Left ventricle myocardium inferior (tissue), 1 donor: ENCODE measurements at places on chromosomes 6 and 20.

DNA sequence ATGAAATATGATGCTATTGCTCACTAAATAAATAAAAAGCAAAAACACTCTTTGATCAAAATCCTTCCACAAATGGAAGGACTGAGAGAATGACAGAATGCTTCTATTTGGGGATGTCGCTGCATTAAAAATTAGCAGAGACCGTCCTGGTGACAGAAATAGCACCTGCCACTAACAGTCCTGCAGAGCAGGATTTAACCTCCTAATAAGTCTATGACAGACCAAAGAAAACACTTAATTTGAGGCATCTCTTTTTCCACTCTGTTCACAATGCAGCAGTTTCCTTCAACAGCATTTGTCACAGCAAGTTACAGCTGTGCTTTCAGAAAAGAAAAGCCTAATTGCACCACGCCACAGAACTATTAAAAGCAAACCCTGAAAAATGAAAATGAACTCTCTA, 140.6 kb upstream of the BEND6 start:
- DNase-seq, result no peak

DNA sequence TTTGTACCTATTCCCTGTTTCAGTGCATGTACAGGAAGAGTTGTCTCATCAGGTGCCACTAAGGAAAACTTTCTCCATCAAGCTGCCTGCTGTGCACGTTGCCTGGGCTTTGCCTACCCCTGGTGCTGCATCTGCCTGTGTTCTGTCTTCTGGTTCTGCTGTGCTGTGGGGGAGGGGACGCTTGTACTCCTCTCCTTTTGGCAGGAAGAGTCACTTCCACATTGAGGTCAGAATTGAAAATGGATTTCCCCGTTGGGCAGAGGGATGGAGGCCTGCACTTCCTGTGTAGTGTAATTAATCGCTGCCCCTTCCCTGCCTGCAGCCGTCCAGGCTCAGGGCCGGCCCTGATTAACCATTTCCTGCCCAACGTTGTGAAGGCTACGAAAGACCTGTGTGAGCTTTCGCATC, 153.3 kb downstream of the SCML4 start:
- peak; percentile 64 for DNase-seq

DNA sequence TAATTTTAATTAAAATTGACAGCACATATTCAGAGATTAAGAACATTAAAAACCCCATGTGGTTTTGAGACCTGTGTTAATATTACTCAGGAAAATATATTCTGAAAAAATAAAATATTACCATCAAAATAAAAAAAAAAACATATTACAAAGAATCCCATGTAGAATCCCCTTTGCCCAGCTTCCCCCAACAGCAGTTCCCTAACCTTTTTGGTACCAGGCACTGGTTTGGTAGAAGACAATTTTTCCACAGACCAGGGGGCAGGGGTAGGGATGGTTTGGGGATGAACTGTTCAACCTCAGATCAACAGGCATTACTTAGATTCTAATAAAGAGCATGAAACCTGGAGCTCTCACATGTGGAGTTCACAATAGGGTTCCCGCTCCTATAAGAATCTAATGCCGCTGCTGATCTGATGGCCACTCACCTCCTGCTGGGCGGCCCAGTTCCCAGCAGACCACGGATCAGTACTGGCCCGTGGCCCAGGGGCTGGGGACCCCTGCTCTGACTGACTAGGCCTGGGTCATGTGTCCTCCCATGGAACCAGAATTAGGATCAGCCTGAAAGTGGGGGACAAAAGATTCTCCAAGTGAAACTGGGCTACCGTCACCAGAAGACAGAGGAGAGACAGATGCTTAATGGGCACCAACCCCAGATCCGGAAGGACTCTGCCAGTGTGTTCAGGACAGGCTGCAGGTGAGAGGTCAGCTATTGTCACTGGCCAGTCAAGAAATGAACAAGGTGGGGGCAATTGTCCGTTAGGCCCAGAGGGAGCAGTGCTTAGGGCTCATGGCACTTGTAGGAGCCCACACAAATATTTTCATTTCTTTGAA, 235.5 kb downstream of the PREX1 start:
- no peak for DNase-seq

GRCh38 chr6:72620871-72621290, 983 bp upstream of the KCNQ5 start:
- DNase-seq, result no peak

- DNase-seq, result no peak
Observed at GRCh38 chr20:50360218-50360672, 149.9 kb upstream of the PTPN1 start.

GRCh38 chr20:62742979-62743776, 34.5 kb downstream of the NTSR1 start:
- peak; percentile 5 for DNase-seq

GRCh38 chr6:44167567-44167966, 8.9 kb downstream of the CAPN11 start:
- no peak for DNase-seq

DNA sequence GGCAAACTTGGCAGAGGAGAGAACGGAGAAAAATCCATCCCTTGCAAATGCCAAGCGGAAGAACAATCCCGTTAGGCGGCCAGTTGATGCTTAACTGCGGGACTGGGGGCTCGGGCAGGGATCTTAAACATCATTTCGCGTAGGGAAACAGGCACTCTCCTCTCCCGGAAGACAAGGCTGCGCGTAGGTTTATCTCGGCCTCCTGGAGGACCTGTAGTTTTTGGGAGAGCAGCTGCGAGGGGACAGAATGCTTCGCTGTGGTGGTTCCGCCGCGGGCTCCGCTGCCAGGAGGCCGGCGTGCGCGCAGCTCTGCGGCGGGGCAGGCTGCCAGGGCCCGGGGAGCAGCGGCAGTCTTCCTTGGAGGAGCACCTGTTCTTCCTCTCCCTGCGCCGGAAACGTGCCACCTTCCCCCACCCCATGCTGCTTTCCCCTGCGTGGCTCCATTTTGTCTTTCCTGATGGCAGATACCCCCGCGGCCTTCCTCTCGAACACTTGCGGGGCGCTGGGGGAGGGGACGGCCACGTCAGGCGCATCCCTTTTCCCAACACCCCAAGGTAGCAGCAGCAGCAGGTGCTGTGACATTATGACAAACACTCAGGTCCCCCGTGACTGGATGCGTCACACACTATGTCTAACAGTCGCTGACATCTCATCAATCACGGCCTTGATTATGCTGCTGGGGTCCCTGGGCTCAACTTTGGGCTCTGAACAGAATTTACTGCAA, 230.7 kb upstream of the BTBD3 start:
- peak; percentile 33 for DNase-seq

GRCh38 chr20:45410887-45411286, 2.8 kb downstream of the DBNDD2 start:
- no peak for DNase-seq

- no peak for DNase-seq
Observed at GRCh38 chr20:32036716-32037485, 15.1 kb upstream of the HCK start.

DNA sequence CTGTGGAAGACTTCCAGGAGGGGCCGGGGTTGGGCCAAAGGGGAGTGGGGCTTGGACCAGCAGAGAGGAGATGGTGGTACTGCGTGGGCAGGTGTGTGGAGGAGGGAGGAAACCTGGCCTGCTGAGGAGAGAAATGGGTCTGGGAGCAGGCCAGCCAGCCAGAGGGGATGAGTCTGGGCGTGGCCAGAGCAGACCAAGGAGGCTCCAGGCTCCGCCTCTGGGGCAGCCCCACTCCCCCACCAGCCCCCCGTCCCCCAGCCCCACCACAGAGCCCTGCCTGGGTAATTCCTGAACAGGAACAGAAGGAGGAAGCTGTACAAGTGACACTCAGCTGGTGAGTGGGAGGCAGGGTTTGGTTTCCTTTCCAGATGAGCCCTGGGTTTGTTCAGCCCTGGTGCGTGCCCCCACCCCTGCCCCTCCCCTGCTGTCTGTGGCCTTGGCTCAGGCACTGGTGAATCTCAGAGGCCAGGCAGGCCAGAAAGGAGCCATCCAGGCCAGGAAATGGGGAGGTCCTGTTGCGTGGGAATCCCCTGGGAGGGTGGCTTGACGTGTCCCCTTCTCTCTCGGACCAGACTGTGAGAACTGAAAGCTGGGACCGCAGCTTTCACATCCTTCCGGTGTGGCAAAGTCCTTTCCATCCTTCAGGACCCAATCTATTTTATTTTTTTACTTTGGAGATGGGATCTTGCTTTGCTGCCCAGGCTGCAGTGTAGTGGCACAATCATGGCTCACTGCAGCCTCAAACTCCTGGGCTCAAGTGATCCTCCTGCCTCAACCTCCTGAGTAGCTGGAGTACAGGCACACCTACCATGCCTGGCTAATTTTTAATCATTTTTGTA, 9.4 kb upstream of the SRC start:
- peak; percentile 70 for DNase-seq

DNA sequence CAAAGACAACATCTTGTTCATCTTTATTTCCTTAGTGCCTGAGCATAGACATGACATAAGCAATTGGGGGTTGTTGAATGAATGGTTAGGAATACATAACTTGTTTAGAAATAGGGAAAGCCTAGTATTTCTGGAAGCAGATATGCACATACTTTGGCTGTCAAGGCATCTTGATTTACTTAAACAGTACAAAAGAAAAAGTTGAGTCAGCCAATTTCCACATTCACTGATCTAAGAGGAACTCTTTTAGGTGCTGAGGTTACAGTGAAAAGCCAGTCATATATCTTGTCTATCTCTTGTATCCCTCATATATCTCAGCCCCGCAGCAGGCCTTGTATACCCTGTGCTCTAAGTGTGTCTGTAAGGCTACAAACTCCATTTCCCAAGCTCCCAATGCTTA, 11.6 kb downstream of the ZKSCAN4 start:
- no peak for DNase-seq

DNA sequence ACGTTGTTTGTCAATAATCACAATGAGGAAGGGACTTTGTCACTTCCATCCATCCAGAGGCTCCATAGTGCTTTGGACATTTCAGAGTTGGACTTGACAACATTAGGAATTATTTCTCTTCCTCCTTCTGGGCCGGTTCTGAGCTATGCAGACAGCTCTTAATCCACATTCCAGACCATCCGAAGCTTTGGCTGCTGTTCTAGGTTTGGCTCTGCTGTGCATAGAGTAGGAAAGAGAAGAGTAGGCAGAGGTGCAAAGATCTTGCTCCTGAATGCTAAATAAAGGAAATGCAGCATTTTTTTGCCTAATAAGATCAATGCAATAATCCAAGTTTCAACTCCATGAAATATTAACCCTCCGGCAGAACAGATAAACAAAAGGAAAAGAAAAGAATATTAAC, 251.8 kb upstream of the PRND start:
- no peak for DNase-seq

- no peak for DNase-seq
Observed at GRCh38 chr20:49426395-49426794, 56.1 kb downstream of the KCNB1 start.

GRCh38 chr6:33313105-33313708, 671 bp downstream of the TAPBP start:
- DNase-seq, result peak; percentile 62

- no peak for DNase-seq
Observed at GRCh38 chr6:12335717-12336116, 45.6 kb downstream of the EDN1 start.

DNA sequence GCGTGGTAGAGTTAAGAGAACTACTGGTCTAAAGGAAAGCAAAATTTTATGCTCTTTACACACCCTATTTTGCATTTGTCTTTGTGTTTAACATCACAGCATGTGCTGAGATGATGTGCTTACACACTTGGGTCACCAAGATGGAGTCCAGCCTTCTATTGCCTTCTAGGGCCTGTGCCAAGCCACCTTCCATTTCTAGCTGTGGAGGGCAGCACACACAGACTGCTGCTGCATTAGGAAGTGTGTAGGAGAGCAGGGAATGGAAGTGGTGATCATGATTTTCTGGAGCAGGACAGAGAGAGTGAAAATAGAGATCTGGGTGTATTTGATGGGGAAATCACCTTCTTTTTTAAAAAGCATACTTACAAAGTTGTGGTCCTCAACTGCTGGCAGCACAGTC, 191.6 kb downstream of the SOX4 start:
- no peak for DNase-seq

GRCh38 chr20:17227219-17227575, 357 bp downstream of the PCSK2 start:
- no peak for DNase-seq

DNA sequence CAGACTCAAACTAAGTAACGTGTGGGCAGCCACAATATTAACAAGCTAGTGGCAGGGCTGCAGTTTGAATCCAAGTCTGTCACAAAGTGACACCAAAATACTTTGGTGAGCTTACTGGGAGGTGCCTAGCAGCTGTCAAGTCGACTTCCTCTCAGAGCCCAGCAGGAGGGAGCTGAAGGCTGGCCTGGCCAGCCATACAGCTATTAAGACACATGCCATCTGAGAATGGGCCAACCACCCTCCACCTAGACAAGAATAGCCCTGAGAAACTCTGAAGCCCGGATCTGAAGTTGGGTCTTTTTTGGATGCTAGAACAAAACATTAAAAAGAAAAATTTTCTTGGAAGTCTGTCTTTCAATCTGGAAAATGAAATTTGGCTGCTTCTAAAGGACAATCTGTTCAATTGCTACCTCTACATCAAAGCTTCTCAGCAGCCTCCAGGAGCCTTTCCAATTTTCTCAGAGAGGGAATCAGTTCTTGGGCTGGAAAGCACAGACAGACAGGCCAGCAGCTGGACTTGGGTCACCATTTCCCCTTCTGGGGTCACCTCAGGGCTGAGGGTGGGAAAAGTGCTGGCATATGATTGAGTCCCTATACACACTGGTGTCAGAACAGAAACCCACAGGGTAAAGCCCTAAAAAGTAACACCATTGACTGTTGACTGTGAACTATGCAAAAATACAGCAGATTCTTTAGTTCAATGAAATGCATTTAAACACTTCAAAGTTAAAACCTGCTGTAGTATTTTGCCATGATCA, 42.9 kb downstream of the UQCC1 start:
- peak; percentile 38 for DNase-seq

DNA sequence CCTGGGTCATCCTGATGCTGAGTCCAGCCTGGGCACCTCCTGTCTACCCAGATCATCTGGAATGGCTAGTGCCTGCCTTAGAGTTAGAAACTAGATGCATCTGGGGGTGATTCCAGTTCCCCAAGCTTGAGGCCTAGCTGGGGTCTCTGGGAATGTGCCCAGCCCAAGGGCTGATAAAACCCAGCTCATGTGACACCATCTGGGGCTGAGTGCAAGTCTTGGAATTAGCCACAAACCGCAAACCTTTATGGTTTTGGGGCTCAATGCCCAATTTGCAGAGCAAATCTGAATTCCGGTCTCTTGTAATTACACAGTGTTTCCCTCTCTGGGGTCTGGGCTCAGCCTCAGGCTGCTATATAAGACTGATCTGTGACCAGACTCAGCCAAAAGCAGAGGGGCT, at the start of gene BPIFB4:
BPIFB4 (plus strand) TSS at position 385 of the 400 bp plus-strand sequence. CDS start 1,884 bp downstream, outside the sequence.
- DNase-seq, result no peak

DNA sequence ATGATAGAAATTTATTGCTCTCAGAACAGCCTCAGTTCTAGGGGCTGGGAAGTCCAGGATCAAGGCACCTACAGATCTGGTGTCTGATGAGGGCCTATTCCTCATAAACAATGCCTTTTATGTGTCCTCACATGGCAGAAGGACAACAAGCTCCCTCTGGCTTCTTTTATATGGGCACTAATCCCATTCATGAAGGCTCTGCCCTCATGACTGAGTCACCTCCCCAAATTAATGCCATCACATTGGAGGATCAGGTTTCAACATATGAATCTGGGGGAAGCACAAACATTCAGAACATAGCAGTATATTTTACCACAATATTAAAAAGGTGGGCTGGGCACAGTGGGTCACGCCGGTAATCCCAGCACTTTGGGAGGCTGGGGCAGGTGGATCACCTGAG, 58.5 kb upstream of the CCN6 start:
- DNase-seq, result no peak

GRCh38 chr6:40623932-40624331, 36.8 kb upstream of the LRFN2 start:
- no peak for DNase-seq

GRCh38 chr6:148973538-148974208, 226.8 kb downstream of the UST start:
- no peak for DNase-seq

GRCh38 chr20:60132162-60132826, 174.1 kb downstream of the CDH26 start:
- DNase-seq, result no peak
